ENCODE measurements at places on chromosomes 4 and X. TPM values are rescaled to one million over a fixed set of nuclear protein-coding genes. Genes with fewer than 3 reads are reported as not detected.

GRCh38 chr4:93384241-93384640 lies 444.3 kb upstream of the ATOH1 start:
- DNase-seq: no peak

DNA sequence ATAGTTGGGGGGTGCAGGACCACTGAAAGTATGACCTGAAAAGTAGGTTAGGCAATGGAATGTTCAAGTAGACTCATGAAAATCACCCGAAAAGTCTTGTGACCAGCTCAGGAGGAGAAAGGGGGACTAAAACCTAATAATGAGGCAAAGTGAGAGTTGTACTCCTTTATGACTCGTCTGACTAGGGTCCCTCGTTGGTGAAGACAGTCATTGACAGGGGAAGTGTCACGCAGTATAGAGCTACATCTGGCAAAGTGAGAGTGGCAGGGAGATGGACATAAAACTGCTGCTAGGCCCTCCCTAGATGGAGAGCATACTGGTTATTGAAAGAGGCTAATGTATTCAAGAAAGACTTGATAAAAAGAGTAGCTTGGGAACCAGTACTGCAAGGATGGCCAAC lies 20.5 kb downstream of the OTUD6A start:
- DNase-seq: no peak

- DNase-seq: no peak
Measured at GRCh38 chr4:1035510-1035909, 24.1 kb downstream of the FGFRL1 start.

GRCh38 chrX:38701073-38701472 lies 100.2 kb upstream of the MID1IP1 start:
- DNase-seq: no peak

DNA sequence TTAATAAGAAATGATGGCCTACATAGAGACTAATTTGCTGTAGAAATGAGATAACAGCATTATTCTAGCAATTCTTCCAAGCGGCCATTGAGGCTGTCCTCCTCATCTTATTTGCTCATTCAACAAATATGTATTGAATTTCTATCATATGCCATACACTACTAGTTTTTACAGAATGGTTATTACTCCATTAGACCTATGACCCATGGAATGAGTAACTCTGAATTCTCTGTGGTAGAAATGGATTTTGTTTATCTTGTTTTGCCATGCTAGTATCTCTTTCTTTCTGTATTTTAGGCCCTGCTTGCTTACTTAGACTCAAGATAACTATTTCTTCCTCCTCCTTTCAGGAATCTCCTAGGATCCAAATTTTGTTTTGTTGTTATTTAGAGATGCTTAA lies 103.5 kb downstream of the RPA4 start:
- DNase-seq: peak; percentile 49

DNA sequence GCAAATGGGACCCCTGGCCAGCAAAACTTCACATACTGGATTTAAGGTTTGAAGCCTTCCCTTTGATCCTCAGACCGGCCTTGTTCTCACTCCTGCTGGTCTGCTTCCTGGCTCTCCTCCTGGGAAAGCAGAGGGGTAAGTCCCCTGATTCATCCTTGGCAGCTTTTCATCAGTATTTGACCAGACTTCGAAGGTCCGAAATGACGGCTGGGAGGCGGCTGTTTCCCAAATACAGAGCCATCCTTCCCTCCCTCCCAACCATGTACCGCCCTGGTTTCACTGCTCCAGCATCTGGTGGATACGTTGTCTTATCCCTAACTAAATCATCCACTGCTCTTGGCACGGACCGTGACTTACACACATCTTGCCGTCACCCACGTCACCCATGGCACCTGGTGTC lies 265.5 kb downstream of the BCOR start:
- no peak for DNase-seq

- no peak for DNase-seq
Measured at GRCh38 chr4:61489927-61490326, 289.8 kb downstream of the ADGRL3 start.

DNA sequence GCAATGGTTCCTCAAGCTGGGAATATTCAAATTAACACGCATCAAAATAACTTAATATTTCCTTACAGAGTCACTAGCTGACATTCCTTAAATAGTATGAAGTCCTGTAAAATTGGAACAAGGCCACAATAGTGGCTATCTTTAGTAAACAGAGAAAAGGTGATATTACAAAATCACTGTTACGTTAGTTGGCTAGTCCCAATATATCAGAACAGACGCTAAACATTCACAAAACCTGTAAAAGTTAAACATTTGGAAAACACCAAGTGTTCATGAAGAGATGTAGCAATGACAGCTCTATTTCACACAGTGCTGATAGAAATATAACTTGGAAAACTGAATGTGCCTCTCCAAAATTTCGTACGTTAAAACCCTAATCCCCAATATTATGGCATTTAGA lies 61.0 kb upstream of the FAM47C start:
- DNase-seq: no peak

GRCh38 chrX:84248226-84248625 lies 60.2 kb upstream of the RPS6KA6 start:
- DNase-seq: peak; percentile 57

DNA sequence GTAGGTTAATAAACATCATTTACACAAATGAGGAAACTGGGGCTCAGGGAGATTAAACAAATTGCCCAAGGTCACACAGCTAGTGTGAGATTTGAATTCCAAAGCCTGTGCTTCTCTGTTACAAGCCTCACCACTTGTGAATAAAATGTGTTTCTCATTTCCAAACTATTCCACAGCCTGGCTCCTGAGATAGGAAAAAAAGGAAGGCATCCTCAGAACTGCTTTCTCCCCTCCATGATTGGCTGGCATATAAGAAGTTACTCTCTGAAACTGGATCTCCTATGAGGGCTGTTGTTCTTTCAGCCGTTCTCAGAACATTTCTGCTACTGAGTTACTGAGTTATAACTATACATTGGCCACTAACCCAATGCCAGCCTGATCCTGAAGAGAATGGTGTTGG lies 237.9 kb downstream of the MAML3 start:
- no peak for DNase-seq

DNA sequence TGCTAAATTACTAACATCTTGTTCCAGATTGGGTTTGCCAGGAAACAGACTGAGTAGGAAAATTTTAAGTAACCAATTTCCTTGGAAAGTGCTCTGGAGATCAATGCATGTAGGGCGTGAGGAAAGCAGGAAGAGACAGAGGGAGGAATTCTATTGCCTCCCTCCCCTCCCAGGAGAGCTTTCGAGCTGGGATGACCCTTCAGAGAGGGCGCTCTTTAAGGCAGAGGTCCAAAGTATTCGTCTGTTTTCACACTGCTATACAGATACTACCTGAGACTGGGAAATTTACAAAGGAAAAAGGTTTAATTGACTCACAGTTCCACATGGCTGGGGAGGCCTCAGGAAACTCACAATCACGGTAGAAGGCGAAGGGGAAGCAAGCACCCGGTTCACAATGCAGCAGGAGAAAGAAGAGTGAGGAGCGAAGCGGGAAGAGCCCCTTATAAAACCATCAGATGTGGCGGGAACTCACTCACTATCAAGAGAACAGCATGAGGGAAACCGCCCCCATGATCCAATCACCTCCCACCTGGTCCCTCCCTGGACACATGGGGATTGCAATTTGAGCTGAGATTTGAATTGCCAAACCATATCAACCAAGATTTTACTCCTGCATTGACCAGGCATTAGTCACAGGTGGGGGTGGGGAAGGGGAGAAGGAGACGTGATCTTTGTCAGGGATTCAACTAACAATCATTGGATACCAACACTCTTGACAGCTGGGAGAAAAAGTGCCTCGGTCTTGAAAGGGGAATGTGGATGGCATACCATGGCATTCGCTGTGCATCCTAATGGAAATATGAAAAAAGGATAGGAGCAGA lies 63.8 kb downstream of the SLITRK2 start:
- no peak for DNase-seq

GRCh38 chrX:11787564-11787963 lies 29.5 kb downstream of the MSL3 start:
- DNase-seq: peak; percentile 76

- no peak for DNase-seq
Measured at GRCh38 chrX:295136-295535, 14.0 kb downstream of the PLCXD1 start.

GRCh38 chr4:38791010-38791409 lies 8.2 kb upstream of the TLR10 start:
- no peak for DNase-seq

GRCh38 chrX:123424546-123424945 lies 240.5 kb downstream of the GRIA3 start:
- DNase-seq: peak; percentile 66

GRCh38 chr4:1739358-1739757 lies 18.0 kb downstream of the TACC3 start:
- DNase-seq: no peak

DNA sequence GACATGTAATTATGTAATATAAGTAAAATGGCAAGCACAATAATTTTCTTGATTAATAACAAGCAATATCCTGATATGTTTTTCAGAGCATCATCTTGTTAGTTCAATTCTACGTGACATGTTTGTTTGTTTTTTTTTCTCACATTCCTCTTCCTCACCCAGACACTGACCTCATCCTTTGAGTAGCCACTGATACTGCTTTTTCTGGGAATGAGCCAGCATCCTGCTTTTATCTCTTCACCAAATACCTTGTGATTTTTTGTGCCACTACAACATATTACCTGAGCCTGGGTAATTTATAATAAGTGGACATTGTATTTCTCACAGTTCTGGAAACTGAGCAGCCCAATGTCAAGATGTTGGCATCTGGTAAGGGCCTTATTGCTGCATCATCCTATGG lies 484.0 kb downstream of the NAF1 start:
- no peak for DNase-seq

- DNase-seq: no peak
Measured at GRCh38 chr4:42649870-42650269, 7.0 kb downstream of the ATP8A1 start.

- no peak for DNase-seq
Measured at GRCh38 chrX:19839770-19840254, 47.6 kb downstream of the SH3KBP1 start.

DNA sequence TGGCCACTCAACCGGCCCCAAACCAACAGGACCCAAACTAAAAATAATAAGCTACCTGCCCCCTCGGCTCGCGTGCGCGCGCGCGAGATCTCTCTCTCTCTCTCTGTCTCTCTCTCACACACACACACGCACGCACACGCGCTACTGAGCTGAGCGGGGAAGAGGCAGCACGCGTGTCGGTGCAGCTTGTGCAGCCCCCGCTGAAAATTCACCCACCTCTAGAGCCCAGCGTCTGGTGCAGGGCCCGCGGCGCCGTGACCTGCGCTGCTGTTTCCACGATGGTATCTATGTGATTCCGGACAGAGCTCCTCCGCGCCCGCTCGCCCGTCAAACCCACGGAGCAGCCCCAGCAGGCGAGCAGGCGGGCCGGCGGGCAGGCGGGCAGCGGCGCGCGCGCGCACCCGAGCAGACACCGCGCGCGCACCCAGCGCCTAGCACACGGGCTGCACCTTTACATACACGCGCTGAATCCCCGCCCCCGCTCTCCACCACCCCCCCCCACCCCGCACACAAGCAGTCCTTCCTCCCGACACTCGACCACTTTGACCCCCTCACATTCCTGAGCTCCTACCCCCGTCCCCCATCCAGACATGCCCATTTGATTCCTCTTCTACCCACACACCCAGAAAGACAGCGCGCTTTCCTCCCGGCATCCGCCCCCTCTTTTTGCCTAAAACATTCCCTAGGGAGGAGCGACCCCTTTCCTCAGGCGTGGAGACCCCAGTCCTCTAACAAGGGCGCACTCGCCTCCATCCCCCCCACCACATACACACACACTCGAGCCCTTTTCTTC lies 1.0 kb downstream of the SLITRK4 start:
- peak; percentile 9 for DNase-seq

- DNase-seq: peak; percentile 65
Measured at GRCh38 chrX:13110433-13111324, 66.3 kb upstream of the FAM9C start.

DNA sequence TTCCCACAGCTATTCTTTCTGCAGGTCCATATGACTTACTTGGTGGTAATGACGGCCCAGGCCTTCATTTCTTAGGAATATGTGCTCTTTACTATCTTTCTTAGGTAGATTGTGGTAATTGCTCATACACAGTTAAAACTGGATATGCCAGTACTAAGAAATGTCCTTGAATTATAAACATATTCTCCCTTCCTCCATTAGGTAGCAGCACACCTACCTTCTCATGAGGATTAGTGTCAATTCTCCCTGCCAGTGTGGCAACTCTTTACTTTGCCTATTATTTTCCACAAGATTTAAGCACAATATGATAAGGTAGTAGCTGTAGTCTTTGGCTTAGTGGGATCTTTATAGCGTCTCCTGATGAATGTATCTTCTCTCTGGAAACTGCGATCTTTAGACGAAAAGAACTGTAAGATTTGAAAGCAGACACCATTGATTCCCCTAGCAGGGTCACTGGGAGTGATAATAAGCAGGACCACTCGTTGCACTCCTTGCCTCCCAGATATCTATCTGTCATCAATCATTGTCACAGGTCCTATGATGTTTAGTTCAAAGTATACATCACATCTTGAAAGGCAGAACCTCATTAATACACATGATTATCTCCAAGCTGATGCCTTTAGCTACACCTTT lies 1240.7 kb downstream of the C4orf33 start:
- peak; percentile 31 for DNase-seq

- peak; percentile 67 for DNase-seq
Measured at GRCh38 chrX:70168238-70169188, 8.8 kb upstream of the DGAT2L6 start.

DNA sequence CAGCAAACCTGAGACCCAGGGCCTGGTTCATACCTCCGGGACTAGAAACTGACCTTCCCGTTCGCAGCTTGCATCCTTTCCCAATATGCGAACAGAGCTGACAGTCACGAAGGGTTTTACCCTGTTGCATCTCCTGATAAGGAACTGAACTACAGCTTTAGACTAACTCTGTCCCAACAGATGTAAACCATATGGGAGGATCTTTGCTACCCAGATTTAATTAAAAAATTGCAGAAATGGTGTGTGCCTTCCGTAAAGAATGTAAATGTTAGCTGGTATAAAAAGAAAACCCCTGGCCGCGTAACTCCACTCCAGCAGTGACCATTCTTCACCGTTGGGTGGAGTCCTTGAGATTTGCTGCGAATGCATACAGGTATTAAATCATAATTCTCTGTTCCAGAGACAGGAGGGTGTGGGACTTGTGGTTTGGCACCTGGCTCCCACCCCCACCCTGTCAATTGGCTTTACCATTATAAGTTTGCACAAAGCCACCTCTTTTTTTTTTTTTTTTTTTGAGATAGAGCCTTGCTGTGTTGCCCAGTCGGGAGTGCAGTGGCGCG lies 40.6 kb upstream of the SORCS2 start:
- DNase-seq: no peak

LRP2BP gene
- total RNA-seq: 0.45 TPM

SMARCA1 gene
- total RNA-seq: 42.6 TPM

C4orf17 gene
- not detected for total RNA-seq

ITGB1BP2 gene
- 1.6 TPM for total RNA-seq

VSIG1 gene
- total RNA-seq: not detected

AGA gene
- total RNA-seq: 10.9 TPM

TMEM156 gene
- total RNA-seq: 0.77 TPM

GPR50 gene
- total RNA-seq: not detected

TNIP2 gene
- total RNA-seq: 52.5 TPM

ESX1 gene
- total RNA-seq: not detected

NRK gene
- not detected for total RNA-seq

SH3RF1 gene
- 10.5 TPM for total RNA-seq

All from LHCN-M2 (cell line).